Activated naive CD8-positive, alpha-beta T cell treated with anti-CD3 and anti-CD28 coated beads, Interleukin-2, amount 10 ng/mL, durations not matched to agents 7 days and 5 days (primary cell): ENCODE measurements at places on chromosomes 4 and X. TPM values are rescaled to one million over a fixed set of nuclear protein-coding genes. Genes with fewer than 3 reads are reported as not detected.
A peak's percentile ranks its signal among the peaks of the same experiment; 100 is the strongest.

- H3K36me3 ChIP-seq, result no peaks in the 10 kb centered on the region
- no peaks in the 10 kb centered on the region for H3K4me1 ChIP-seq
- no peak overlapping the region for H3K4me3 ChIP-seq
- H3K27me3 ChIP-seq, result peaks cover 2% of the 10 kb centered on the region
- H3K27ac ChIP-seq, result no peak overlapping the region
These were observed 416.7 kb upstream of the TEX13C start for GRCh38 chrX:124902953-124903352.

GRCh38 chr4:72449705-72450104 is 119.3 kb downstream of the ADAMTS3 start:
- H3K27me3 ChIP-seq, result peaks cover 1% of the 10 kb centered on the region
- H3K4me1 ChIP-seq, result no peaks in the 10 kb centered on the region
- H3K27ac ChIP-seq, result no peak overlapping the region
- no peak for DNase-seq
- H3K36me3 ChIP-seq, result no peaks in the 10 kb centered on the region

DNA sequence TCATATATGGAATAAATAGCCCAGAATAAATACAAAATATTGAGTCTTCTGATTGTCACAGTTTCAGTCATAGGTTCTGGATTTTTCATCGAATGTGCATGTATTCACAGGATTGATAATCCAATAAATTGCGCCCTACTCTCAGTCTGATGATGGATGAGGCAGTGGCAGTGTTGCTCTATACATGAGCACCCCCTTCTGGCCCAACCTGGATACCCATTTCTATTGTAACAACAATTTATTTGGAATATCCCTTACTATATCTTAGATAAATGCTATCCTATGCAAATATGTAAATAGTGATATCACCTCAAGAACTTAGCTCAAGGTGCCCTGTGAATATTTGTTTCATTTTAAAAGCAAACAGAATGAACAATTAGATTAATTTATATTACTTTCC is 733.7 kb upstream of the PABPC4L start:
- no peak overlapping the region for H3K4me3 ChIP-seq
- DNase-seq, result no peak
- H3K36me3 ChIP-seq, result no peaks in the 10 kb centered on the region
- no peak overlapping the region for H3K27ac ChIP-seq

- peak overlapping the region; percentile 99 for H3K27ac ChIP-seq
- peak overlapping the region; percentile 98 for H3K4me3 ChIP-seq
- peaks cover 2% of the 10 kb centered on the region for H3K27me3 ChIP-seq
- DNase-seq, result peak; percentile 68
- peaks cover 34% of the 10 kb centered on the region for H3K36me3 ChIP-seq
These were observed 964 bp upstream of the HMGB2 start for GRCh38 chr4:173334891-173335752.

DNA sequence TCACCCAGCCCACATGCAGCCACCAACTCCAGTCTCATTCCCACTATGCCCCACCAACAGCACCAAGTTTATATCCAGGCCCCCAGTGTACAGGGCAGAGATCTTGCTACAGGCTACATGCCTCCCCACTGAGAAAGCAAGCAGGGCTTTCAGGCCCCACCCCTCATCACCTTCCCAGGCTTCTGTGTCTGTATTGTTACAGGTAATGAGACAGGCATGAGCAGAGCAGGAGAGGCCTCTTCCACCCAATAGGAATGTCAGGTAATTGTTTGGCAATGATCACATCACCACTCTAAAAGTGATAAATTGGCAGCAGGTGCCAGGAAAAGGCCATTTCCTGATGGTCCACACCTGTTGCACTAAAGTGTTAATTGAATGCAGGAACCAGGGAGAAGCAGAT is 102.5 kb downstream of the ZNF518B start:
- H3K36me3 ChIP-seq, result no peaks in the 10 kb centered on the region
- peaks cover 18% of the 10 kb centered on the region for H3K27me3 ChIP-seq
- no peak for DNase-seq
- no peak overlapping the region for H3K4me3 ChIP-seq
- no peaks in the 10 kb centered on the region for H3K4me1 ChIP-seq

DNA sequence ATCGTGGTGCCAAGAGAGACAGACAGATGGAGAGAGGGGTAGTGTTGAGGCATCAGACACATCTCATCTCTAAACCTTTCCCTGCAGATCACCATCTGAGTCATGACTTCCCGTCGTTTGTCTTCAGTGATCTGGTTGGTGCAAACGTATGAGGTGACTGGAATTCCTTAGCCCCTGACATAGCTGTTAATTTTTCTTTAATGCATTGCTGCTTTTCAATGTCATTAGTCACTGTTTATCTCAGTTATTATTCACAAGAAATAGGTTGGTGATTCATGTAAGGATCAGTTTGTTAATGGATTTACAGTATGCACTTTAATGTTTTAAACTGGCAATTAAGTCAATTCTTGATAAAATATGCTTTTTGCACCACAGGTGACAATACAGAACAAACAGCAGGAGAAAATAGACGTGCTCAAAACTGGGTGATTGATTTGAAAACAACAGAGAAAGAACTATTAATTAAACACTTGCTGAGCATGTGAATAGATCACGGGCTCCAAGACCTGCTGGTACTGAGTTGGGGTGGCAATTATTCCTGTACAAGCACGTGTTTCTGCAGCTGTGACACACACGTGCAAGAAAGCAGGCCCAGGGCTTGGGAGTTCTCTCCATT is 1.3 kb upstream of the TMEM154 start:
- H3K4me1 ChIP-seq, result peaks cover 31% of the 10 kb centered on the region
- H3K27ac ChIP-seq, result peak overlapping the region; percentile 68
- H3K27me3 ChIP-seq, result peaks cover under 1% of the 10 kb centered on the region
- no peak overlapping the region for H3K4me3 ChIP-seq
- H3K36me3 ChIP-seq, result peaks cover 7% of the 10 kb centered on the region

DNA sequence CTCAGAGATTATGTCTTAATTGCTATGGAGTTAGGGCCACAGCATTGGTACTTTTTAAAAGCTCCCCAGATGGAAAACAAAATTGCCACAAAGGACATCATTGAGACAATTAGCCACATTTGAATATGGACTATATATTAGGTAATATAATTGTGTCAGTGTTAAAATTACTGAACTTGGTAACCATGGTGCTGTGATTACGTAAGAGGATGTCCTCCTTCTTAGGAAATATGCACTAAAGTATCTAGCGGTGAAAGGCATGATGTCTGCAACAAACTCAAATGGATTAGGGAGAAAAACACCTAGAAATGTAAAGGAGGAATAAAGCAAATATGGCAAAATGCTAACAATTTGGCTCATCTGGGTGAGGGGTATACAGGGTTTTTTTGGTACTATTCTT is 89.9 kb upstream of the PAK3 start:
- H3K36me3 ChIP-seq, result no peaks in the 10 kb centered on the region
- DNase-seq, result no peak
- H3K27me3 ChIP-seq, result no peaks in the 10 kb centered on the region
- no peak overlapping the region for H3K4me3 ChIP-seq
- H3K4me1 ChIP-seq, result no peaks in the 10 kb centered on the region
- H3K27ac ChIP-seq, result no peak overlapping the region

DNA sequence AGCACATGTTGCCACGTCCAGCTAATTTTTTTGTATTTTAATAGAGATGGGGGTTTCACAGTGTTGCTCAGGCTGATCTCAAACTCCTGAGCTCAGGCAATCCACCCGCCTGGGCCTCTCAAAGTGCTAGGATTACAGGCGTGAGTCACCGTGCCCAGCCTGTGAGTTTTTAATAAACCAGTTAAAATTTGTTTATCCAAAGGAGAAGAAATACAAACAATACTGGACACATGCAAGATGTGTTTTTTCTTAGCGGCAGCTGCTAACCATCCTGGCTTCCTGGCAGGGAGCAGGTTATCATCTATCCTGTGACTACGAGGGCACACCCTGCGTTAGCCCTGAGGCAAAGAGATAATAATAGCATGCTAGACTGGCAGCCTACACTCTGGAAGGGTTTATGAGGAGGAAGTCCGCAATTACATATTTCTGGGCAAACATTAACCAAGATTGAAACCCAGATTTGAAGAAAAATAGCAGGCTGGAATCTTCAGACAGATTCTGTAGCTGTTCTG is 191.4 kb downstream of the SPRY1 start:
- H3K4me1 ChIP-seq, result peaks cover 15% of the 10 kb centered on the region
- H3K36me3 ChIP-seq, result peaks cover 8% of the 10 kb centered on the region
- H3K27ac ChIP-seq, result no peak overlapping the region
- DNase-seq, result no peak
- no peak overlapping the region for H3K4me3 ChIP-seq
- H3K27me3 ChIP-seq, result no peaks in the 10 kb centered on the region

DNA sequence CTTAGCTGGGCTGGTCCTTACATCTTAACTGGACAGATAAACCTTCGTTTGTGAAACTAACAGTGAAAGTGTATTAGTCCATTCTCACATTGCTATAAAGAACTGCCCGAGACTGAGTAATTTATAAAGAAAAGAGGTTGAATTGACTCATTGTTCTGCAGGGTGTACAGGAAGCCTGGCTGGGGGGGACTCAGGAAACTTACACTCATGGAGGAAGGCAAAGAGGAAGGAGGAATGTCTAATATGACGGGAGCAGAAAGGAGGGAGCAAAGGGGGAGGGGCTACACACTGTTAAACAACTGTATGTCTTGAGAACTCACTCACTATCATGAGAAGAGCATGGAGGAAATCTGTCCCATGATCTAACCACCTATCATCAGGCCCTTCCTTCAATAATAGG is 1566.5 kb upstream of the PCDH7 start:
- DNase-seq, result no peak
- no peak overlapping the region for H3K4me3 ChIP-seq
- H3K27ac ChIP-seq, result no peak overlapping the region
- no peaks in the 10 kb centered on the region for H3K27me3 ChIP-seq

- peaks cover 2% of the 10 kb centered on the region for H3K27me3 ChIP-seq
- no peak overlapping the region for H3K27ac ChIP-seq
- no peaks in the 10 kb centered on the region for H3K4me1 ChIP-seq
These were observed 12.4 kb upstream of the ARHGAP6 start for GRCh38 chrX:11678158-11678557.

DNA sequence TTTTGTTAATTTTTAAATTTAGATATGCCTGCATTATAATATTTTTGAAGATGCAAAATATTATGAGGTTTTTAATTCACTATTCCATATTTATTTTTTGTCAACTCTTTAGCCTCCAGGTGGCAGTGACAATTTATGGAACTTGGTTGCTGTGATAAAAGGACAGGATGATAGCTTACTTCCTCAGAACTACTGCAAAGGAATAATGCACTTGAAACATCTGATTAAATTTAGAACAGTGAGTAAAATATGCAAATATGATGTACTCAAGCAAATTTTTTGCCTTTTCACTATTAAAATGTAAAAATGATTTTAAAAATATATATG is 45.1 kb downstream of the SPATA4 start:
- no peak for DNase-seq
- H3K27ac ChIP-seq, result no peak overlapping the region
- H3K36me3 ChIP-seq, result no peaks in the 10 kb centered on the region

- H3K27ac ChIP-seq, result no peak overlapping the region
- no peak for DNase-seq
These were observed 36.8 kb upstream of the TMEM184C start for GRCh38 chr4:147580396-147580795.

- no peak overlapping the region for H3K27ac ChIP-seq
- DNase-seq, result no peak
- H3K27me3 ChIP-seq, result no peaks in the 10 kb centered on the region
- no peak overlapping the region for H3K4me3 ChIP-seq
- no peaks in the 10 kb centered on the region for H3K36me3 ChIP-seq
These were observed 180.5 kb downstream of the KLHL13 start for GRCh38 chrX:117936118-117936517.

DNA sequence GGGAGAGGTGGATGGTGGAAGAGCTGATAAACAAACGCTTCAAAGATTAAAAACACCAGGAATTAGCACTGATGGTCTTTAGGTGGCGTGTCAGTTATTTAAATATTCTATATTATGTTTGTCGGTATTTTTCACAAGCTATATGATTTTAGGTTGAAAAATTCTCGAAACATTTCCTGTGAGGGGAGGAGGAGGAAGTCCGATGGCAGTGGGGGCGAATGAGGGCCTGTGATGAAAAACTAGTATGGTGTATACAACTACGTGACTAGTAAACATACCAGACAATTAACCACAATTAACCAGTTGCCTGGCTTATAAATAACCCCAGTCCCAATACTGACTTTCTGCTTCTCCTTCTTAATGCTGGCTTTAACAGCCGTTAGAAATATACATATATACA is 595 bp upstream of the NAP1L2 start:
- peaks cover 5% of the 10 kb centered on the region for H3K4me1 ChIP-seq
- H3K36me3 ChIP-seq, result peaks cover 1% of the 10 kb centered on the region
- no peak for DNase-seq
- H3K27me3 ChIP-seq, result peaks cover 3% of the 10 kb centered on the region
- H3K4me3 ChIP-seq, result peak overlapping the region; percentile 88

GRCh38 chr4:848803-849477 is 23.0 kb upstream of the CPLX1 start:
- no peaks in the 10 kb centered on the region for H3K27me3 ChIP-seq
- no peak for DNase-seq
- H3K4me3 ChIP-seq, result no peak overlapping the region
- H3K36me3 ChIP-seq, result peaks cover 34% of the 10 kb centered on the region
- no peak overlapping the region for H3K27ac ChIP-seq

DNA sequence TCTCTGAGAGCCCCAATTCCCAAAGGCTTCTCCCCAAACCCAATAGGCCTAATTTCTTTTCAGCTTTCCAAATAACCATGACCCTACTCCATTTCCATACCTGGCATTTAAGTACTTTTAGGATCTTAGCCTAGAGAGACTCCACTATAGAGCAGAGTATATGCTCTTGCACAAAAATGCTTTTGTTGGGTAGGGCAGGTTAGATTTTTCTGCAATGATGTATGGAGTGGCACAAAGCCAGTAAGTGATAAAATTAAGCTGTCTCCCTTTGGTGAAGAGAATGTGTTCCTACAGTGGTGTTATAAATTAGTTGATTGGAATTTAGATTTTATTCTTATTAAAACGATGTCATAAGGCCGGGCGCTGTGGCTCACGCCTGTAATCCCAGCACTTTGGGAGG is 124.9 kb downstream of the INPP4B start:
- peaks cover 4% of the 10 kb centered on the region for H3K4me1 ChIP-seq
- H3K27ac ChIP-seq, result no peak overlapping the region
- no peaks in the 10 kb centered on the region for H3K27me3 ChIP-seq

DNA sequence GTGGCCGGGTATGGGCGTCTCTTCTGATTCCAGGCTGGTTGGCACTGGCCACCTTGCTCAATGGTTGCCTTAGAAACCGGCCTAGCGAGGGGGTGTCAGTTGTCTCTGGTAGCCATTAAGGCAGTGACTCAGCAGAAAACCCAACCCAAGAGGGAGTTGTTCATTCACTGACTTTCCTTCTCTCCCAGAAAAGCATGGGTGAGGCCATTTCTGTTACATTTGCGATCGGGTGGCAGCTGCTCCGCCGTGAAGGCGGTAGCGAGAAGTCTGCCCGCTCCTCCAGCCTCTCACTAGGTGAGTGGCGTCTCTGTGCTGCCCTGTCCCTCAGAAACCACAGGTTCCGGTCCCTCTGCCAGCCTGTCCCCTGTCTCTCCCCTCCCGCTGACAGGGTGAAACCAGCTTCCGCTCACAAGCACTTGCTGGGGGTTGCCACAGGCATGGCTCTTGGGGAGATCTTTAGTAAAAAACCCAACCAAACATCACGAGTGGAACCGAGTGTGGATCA is 17.4 kb downstream of the IRAK1 start:
- H3K27ac ChIP-seq, result peak overlapping the region; percentile 90
- no peaks in the 10 kb centered on the region for H3K27me3 ChIP-seq
- peaks cover 9% of the 10 kb centered on the region for H3K4me1 ChIP-seq

PRKX gene
- 92.3 TPM for total RNA-seq

EXOC1 gene
- 35.5 TPM for total RNA-seq

SLC38A5 gene
- total RNA-seq, result 62.6 TPM

HAND2 gene
- not detected for total RNA-seq

RNF150 gene
- not detected for total RNA-seq

LRCH2 gene
- not detected for total RNA-seq

TMEM31 gene
- not detected for total RNA-seq

LDB2 gene
- not detected for total RNA-seq

PHKA1 gene
- total RNA-seq, result 0.48 TPM

BEX2 gene
- total RNA-seq, result 15.7 TPM

PCDH11X gene
- total RNA-seq, result not detected

TKTL2 gene
- total RNA-seq, result not detected

HPSE gene
- 17.3 TPM for total RNA-seq
